ENCODE measurements at places on chromosomes 16 and 17.

GRCh38 chr16:31745900-31746299 is 127.7 kb upstream of the ZNF267 start:
- no peak for DNase-seq

DNA sequence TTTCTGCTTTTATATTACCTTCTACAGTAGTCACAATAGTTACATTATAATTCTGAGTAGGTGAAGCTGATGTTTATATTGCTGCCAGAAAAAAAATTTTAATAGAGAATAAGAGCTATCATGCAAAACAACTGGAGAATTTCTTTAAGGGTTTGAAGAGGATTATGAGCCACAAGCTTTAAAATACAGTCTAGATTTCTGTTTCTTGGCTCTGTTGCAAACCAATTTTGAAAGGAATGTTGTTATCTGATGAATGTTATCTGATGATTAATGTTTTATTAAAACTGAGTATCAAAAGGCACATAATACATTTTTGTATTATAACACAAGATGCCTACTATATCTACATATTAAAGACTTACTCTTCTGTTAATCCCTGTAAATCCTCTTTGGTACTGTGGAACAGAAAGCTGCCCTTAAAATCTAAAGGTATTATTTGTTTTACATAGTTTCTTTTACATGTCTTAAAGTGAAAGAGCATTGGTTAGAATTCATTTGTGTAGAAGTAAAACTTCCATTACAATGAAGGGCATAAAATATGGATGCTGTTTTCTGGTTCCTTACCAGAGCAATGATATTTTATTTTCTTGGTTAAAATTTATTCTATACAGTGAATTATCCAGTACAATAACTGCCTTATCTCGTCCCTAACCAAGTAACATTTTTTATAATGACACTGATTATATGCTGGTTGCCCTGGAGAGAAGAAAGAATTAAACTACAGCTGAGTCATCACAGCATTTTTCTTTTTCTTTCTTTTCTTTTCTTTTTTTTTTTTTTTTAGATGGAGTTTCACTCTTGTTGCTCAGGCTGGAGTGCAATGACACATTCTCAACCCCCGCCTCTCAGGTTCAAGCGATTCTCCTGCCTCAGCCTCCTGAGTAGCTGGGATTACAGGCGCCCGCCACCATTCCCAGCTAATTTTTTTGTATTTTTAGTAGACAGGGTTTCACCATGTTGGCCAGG is 205.7 kb downstream of the TANC2 start:
- DNase-seq = peak; percentile 59

GRCh38 chr16:68064791-68065365 is 20.3 kb upstream of the NFATC3 start:
- DNase-seq = peak; percentile 70

GRCh38 chr16:47881574-47881973 is 274.2 kb downstream of the ABCC12 start:
- no peak for DNase-seq

DNA sequence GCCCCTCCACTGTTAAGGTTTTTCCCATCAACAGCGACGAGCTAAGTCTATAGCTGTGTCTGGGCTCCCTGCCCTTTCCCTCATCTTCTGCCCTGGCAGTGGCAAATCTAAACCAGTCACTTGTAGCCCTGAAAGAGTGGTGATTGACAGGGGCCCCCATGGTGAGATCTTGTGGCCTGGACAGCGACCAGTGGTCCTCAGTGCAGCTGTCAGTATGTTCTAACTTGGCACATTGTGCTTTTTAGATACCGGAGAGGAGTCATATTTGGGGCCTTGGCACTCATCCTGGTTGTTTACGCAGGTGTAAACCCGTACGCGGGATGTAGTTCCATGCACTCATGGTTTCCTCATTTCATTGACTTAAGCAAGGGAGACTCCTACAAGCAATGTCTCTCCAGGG is 57.5 kb upstream of the ARHGAP44 start:
- DNase-seq = no peak

DNA sequence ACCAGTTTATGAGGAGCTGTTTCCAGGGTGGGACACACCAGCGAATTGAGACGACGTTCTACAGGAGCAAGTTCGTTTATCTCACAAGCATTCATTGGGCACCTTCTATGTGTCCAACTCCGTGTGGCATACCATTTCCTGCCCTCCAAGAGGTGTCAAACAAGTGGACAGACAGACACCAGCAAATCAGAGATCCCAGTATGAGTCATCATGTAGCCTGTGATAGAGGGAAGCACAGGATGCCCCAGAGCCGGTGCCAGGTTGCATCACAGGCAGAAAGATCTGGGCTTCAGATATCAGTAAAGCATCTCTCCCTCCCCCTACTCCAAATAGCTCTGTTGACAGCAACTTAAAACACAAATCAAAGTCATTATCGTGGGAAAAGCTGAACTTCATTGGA is 31.8 kb upstream of the MAF start:
- no peak for DNase-seq

DNA sequence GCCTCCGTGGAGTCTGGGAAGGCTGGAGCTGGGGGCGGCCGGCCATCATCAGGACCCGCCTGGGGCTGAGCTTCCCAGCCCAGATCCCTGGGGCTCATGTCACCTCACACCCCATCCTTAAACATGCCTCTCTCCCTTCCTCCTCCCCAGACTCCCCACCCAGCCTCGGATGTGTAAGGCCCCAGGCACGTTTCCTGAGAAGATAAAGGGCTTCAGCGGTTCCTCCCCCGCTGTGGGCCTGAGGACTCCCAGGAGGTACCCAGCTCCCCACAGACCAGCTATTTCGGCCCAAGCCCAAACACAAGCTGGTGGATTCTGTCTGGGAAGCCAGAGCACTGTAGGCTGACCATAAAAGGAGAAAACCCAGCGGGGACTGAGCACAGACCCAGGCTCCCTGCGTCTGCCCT is 49.2 kb downstream of the MYH11 start:
- DNase-seq = no peak

DNA sequence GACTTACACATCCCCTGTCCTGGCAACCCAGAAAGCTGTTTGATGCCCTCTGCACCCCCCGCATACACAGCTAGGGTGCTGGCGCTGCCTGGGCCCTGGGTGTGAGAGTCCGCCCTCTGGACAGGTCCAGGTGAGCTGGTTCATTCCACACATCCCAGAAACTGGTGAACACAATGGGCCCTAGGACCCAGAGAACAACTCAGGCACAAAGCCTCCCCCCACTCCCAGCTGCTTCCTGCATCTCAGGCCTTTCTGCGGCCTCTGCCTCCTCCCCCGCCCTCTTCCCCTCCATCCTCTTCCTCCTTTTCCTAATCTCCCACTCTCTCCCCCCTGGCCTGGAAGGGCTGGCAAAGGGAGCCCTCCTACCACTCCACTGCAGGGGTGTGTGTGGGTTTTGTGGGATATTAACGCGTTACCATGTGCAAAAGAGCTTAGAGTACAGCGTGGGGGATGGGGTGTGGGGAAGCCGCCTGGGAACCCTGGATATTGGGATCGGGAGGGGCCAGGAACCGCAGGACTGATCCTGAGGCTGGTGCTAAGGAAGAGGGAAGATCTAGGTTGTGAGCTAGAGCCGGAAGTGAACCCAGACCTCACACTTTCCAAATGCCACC is 1.6 kb upstream of the PPP1R9B start:
- peak; percentile 91 for DNase-seq

DNA sequence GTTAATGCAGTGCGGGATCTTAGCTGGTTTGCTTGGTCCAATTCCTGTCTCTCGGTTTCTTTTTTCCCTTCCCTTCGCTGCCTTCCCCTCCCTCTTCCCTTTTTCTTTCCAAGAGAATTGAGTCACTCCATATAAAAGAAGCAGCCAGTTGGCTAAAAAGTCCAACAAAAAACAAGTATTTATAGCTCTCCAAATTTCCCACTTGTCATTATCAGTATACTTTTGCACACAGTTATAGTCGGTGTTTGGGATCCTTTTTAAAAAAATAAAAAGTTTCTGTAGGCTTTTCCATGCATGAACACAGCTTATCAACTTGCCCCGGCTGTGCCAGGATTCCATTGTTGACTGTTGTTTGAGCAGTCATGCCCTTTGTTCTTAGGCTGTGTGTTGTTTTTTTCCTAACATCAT is 24.9 kb downstream of the HMOX2 start:
- DNase-seq = no peak

DNA sequence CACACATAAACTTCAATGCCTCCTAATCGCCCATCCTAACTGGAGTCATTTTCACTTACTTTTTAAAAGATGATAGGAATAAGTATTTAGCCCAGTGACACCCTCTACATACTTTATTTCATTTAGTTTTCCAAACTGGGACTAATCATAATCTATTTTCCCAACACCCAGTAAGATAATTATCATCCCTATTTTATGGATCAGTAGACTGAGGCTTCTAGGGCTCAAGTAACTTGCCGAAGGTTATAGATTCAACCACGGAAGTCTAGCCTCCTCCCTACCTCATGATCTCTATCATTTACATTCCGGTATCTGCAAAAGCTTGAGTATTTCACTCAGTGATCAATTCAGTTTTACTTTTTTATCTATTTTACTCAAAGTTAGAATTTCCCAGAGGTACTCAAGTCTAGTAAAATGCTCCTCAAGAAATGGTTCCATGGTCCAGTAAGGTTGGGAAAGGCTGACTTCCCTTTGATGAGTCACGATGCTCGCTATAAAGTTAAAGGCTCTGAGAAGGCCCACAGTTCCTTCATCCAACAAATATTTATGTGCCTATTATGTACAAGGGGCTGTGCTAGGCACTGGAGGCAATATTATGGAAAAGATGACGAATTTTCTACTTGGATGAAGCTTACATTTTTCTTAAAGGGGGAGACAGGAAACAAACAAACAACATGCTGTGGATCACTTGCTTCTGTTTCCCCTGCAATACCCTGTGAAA is 75.1 kb downstream of the TOX3 start:
- DNase-seq = no peak

DNA sequence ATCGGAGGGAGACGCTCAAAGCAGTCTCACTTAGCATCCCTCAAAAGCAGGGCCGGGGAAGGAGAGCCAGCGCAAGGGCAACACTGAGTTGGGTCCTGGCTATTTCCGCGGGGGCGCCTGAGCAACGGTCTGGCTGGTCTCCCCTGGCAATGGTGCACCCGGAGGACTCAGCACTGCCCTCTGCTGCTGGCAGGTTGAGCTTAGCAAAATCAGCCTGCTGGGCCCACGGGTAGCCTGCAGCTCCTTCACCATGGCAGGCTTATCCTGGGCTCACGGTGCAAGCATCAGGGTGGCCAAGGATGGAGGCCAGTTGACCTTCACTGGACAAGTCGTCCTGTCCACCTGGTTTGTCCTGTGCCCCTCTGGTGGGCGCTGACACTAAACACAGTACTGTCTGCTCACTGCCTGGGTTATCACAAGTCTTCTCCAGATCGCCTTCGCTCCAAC is 14.4 kb upstream of the ALDH3A1 start:
- DNase-seq = peak; percentile 40

DNA sequence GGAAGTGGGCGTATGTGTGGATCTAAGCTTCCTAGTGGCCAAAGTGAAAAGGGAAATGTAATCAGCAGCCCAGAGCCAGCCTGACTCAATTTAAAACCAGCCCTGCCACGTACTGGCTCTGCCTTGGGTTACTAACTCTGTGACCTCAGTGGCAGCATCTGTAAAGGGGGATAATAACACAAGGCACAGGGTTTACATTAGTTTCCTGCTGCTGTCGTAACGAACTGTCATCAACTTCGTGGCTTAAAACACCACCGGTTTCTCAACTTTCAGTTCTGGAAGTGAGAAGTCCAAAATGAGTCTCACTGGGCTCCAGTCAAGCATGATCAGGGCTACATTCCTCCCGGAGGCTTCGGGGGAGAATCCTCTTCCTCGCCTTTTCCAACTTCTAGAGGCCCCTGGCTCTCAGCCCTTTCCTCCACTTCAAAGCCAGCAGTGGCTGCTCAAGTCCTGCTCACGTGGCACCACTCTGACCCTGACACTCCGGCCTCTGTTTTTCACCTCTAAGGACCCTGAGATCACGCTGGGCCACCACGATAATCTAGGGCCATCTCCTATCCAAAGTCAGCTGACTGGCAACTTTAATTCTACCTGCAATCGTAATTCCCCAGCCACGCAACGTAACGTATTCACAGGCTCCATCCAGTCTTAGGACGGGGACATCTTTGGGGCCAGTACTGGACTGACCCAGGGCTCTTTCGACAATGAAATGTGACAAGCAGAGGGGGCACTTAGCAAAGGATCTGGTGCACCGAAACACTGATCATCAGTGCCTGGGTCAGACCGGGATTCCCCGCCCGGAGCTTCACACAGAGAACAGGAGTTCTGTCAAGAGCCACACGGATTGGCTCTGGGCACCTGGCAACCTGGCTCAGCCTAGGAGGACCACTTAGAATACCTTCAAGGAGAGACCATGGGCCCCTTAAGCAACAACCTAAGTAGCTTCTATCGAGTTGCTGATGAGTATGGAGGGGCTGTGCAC is 14.5 kb downstream of the TMC6 start:
- no peak for DNase-seq

DNA sequence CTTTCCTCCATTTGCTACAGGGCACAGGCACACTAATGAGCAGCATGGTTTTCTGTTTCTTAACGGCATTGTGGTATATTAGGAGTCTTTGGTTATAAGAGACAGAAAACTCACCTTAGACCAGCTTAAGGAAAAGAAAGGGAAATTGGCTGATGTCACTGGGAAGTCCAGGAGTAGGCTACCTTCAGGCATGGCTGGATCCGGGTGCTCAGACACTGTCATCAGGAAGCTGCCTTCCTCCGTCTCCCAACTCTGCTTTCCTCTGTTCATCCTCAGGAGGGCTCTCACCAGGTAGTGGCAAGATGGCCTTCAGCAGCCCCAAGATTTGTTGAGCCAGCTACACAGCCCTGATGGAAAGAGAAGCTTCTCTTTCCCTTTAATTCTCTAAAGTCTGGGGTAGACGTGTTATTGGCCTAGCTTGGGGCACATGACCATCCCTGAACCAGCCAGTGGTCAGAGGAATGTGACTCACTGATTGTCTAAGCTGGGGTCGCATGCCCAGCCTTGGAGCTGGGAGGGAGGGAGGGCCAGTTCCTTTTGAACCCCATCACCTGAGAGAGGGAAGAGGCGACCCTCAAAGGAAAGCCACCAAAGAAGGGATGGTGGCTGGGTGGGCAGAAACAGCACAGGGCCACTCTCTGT is 117.4 kb downstream of the CLEC16A start:
- DNase-seq = no peak

GRCh38 chr17:76492989-76493501 is 8.2 kb downstream of the RHBDF2 start:
- DNase-seq = peak; percentile 46

- no peak for DNase-seq
Measured at GRCh38 chr16:4387781-4388180, 16.1 kb downstream of the VASN start.

GRCh38 chr17:75183999-75184884 is 1.5 kb upstream of the SUMO2 start:
- no peak for DNase-seq

GRCh38 chr16:56603589-56603988 is 4.8 kb upstream of the MT2A start:
- peak; percentile 42 for DNase-seq

GRCh38 chr17:29927546-29927945 is 2.5 kb downstream of the SSH2 start:
- DNase-seq = no peak

- no peak for DNase-seq
Measured at GRCh38 chr17:79803421-79803996, 6.6 kb upstream of the CBX8 start.

- DNase-seq = no peak
Measured at GRCh38 chr17:38572669-38573365, 32.9 kb downstream of the SRCIN1 start.
